Kidney epithelial cell (primary cell): ENCODE measurements at places on chromosomes 13 and 19. TPM values are rescaled to one million over a fixed set of nuclear protein-coding genes. Genes with fewer than 3 reads are reported as not detected.

Gene EXOSC5
- total RNA-seq: 27.0 and 31.6 TPM in 2 replicates

Gene SIGLEC6
- total RNA-seq: not detected in 2 replicates

Gene FFAR3
- not detected in 2 replicates for total RNA-seq

Gene MAP2K2
- total RNA-seq: 198 and 249 TPM in 2 replicates

DNA sequence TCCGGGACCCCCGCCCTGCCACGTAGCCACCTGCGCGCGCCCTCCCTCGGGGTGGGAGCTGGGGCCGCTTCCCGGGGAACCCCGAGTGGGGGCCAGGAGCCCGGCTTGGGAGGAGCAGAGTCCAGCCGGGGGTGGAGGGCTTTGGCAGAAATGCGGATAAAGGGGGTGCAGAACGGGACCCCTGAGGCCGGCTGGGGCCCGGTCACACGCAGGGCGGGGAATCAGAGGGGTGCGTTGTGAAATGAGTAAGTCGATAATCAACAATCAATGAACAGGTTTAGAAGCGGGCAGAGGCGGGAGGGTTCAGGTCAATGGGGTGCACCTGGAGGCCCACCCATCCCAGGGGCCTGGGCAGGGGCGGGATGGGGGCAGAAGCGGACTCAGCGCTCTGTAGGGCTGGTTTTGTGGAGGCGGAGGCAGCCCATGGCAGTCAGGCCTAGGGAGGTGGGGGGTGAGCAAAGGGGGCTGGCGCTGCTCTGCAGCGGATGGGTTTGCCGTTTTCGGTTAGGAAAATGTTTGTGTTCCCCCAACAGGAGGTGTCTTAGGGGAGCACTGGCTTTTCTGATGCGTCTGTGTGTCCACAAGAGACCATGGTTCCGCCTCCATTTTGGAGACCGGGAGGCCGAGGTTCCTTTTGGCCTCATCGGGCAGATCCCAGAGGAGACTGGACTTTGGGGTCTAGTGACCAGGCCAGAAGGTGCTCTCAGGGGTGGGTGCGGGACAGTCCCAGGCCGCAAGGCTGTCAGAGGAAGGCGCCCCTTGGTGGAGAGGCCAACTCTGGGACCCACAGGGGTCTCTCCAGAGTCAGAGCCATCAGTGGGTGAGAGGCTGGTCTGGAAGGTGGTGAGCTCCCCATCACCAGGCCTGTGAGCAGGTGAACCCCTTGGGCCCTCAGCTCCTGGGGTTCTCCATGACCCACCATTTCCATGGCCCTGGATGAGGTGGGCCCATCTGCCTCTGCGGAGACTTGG is 683 bp upstream of the DIRAS1 start:
- DNase-seq: no peak

DNA sequence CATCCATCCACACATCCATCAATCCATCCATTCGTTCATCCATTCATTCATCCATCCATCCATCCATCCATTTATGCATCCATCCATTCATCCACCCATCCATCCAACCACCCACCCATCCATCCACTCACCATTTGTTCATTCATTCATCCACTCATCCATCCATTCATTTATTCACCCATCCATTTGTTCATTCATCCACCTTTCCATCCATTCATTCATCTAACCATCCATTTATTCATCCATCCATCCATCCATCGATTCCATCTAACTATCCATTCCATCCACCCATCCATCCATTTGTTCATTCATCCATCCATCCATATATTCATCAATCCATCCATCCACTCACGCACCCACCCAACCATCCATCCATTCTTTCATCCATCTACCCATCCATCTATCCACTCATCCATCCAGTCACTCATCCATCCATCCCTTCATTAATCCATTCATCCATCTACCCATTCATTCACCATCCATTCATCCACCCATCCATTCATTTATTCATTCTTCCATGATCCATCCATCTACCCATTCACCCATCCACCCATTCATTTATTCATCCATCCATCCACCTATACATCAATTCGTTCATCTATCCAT is 225.0 kb downstream of the TUBA3C start:
- no peak for DNase-seq

- DNase-seq: no peak
Observed at GRCh38 chr13:31522396-31522795, 216.9 kb upstream of the RXFP2 start.

GRCh38 chr13:50306156-50306555 is 290.9 kb downstream of the KCNRG start:
- no peak for DNase-seq

DNA sequence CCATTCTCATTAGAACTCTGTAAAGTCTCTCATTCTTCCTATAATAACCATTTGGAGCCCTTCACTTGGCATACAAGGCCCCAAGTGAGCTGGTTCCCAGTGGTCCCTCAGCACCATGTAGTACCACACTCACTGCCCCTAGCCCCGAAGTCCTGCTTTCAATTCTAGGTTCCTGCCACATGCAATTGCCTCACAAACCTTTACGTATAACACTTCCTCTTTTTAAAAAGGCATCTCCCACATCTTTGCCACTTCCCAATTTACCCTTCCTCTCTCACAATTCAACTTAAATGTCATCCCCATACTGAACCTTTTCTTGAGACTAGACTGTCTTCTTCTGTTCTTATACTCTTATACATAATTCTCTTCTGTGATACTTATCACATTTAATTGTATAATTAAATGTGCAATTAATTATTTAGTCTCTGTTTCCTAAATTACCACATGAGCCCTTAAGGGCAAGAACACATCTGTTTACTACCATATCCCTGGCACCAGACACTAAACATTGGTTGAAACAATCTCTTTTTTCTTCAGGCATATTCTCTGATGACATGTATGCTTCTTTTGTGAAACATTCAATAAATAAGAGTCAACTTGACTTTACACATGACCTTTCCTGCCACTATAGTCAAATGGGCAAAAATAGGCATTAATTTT is 304.0 kb downstream of the SPRY2 start:
- DNase-seq: no peak

DNA sequence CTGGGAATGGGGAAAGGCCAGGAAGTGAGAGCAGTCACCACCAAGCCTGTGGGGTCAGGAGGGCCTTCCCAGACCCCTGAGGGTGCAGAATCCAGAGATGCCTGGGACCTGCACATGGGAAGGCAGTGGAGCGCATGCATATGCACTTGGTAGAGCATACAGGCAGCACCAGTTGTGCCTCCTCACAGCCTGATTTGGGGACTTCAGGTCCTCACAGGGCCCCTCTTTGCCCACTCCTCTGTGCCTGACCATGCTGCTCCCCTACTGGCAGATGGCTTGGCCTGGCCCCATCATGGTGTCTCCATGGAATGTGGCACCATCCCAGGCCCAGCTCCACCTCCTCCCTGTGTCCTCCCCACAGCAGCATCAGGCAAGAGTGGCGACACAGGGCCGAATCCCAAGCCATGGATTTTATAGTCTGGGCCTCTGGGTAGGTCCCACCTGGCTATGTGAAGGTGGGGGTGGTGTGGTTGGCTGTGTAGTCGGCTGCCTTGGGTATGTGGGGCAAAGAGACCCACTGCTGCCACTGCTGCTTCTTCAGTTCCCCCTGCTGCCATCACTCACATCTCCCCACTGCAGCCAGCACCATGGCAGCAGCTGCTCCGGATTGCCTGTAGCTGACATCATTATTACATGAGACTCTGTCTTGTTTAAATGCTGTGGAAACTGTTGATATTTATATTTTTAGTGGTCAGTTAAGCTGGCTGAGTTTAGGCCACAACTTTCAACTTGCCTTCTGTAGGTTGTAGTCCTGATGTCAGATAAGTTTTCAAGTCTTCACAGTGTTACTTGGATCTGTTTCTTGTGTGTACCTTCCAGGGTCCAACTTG is 247.0 kb downstream of the GPC6 start:
- no peak for DNase-seq

- no peak for DNase-seq
Observed at GRCh38 chr13:91347996-91348905, 764 bp downstream of the MIR17HG start.

GRCh38 chr19:49780861-49781260 is 14.1 kb downstream of the AP2A1 start:
- no peak for DNase-seq

DNA sequence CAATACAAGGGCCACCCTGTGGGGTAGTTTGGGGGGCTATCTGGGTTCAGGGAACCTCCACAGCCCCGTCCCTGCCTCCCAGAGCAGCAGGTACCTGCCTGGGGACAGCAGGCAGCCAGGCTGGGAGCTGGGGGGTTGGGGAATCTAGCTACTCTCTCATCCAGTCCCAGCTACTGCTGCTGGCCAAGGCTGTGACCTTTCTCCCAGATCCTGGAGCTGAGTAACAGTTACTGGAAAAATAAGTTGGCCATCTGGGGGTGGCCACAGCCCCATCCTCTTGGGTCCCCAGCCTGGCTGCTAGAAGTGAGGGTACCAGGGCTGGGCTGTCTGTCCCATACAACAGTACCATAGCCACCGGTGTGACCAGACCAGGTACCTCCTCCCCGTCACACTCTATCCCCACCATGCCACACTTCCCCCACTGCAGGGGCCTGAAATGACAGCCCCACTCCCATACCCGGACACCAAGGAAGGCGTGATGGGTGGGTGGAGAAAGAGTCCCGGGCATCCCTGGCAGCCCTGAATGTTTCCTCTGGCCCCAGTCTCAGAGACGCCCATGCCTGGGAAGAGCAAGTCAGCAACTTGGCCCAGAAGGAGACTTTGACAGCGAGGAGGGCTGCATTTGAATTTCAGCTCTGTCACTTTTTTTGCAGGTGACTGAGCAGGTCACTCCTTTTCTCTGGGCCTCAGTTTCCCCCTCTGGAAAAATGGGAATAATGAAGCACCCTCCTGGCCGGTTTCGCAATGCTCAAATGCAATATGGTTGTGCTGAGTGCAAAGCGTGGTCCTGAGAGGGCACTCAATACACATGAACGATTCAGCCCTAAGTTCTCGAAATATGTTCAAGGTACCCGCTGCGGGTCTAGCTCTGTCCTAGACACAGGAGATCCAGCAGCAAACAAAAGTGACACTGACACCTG is 30.7 kb upstream of the NFIC start:
- no peak for DNase-seq

DNA sequence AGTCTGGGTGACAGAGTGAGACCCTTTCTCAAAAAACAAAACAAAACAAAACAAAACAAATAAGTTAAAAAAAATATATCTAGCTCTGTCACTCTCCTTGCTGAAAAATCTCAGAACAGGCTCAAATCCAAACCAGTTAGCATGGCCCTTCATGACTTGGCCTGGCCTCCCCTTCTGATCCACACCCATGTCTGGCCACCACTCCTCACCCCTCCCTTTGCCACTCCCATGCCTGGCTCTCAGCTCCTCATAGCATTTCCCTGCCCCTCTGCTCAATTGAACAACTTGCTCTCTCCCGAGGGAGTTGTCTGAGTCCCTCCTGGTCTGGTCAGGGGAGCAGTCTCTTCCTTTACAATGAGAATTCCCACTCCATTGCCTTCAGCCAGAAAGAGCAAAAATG is 4.0 kb upstream of the GSX1 start:
- no peak for DNase-seq

DNA sequence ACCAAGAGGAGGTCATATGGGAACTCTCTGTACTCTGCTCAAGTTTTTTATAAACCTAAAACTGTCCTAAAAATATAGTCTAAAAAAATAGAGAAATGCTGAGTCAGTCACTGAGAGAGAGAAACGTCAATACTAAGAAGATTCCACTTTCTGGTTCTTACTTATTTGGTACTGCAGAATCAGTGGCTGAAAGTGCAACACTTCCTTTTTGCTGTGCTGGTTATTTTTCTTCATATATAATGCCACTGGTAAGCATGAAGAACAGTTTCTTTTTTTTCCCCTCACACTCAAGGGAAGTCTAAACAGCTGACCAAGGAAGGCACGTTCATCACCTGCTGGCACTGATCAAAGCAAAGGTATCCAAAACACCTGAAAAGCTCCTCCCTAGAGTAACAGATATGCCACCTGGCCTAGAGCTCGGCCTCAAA is 44.3 kb upstream of the N4BP2L1 start:
- no peak for DNase-seq

GRCh38 chr19:45670670-45671453 is 2.8 kb downstream of the GIPR start:
- DNase-seq: no peak

GRCh38 chr19:14536926-14537692 is 7.7 kb downstream of the TECR start:
- no peak for DNase-seq

DNA sequence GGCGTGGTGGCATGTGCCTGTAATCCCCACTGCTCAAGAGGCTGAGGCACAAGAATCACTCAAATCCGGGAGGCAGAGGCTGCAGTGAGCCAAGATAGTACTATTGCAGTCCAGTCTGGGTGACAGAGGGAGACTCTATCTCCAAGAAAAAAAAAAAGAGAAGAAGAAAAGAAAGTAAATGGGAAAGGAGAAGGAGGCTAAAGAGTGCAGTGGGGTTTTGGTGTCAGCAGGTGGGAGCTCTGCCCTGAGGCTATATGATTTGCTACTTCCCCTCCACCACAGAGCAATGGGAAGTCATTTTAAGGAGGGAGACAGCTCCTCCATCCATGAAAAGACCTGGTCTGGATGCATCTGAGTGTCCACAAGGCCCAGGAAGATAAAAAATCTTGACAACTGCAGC is 23.1 kb downstream of the UNC13A start:
- no peak for DNase-seq

- no peak for DNase-seq
Observed at GRCh38 chr13:64099994-64100393, 2684.3 kb upstream of the PCDH20 start.

DNA sequence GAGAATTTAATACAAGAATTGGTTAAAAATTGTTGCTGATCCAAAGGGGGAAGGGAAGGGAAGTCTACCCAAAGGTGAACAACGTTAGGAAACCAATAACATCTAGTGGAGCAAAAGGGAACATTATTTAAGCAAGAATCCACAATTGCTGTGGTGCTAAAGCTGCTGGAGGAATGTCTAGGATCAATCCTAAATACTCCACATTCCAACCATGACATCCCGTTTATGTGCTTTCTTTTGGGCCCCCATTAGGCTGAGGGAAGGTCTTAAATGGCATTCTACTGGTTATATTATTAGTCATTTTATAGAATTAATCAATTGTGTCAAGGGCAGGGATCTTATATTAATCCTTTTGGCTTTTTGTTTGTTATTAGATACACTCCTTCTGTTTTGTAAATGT is 39.9 kb upstream of the VWA8 start:
- DNase-seq: no peak

DNA sequence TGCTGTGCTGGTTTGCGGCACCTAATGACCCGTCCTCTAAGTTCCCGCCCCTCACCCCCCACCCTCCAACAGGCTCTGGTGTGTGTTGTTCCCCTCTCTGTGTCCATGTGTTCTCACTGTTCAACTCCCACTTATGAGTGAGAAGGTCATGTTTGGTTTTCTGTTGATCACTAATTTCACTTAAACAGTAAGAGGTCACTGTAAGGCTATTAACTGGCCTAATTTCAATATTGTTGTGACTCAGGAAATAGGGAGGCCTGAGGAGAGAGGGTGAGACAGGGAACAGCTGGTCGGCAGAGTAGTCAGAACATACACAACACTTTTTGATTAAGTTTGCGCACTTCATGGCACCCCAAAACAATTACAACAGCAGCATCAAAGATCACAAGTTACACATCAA is 15.6 kb downstream of the TUBGCP3 start:
- DNase-seq: no peak

- DNase-seq: no peak
Observed at GRCh38 chr13:99220199-99220935, 19.7 kb downstream of the UBAC2 start.
